ENCODE measurements at places on chromosomes 12 and 14. TPM values are rescaled to one million over a fixed set of nuclear protein-coding genes. Genes with fewer than 3 reads are reported as not detected.

The KRT2 gene
- total RNA-seq: not detected

The MMP19 gene
- 11.1 TPM for total RNA-seq

The MYF6 gene
- total RNA-seq: not detected

DNA sequence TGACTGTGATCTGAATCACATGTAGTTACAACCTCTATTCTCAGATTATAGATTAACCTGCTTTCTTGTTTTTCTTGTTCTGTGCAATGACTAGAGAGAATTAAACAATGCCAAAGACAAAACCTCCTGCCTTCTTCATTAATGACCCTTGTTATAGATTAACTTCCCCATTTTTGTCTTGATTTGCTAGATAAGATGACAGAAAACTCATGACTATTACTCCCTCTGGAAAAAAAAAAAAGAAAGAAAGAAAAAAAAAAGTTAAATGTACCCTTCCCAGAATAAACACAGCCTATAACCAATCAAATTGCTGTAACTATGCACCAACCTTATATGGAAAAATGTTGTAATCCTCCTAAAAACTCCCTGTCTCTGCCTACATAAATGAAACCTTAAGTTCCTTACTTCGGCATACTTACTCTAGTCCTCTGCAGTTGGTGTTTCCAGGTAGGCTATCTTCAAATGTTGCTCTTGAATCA, 41.1 kb upstream of the PCED1B start:
- DNase-seq: no peak

- DNase-seq: no peak
Measured at GRCh38 chr12:113184098-113184899, 979 bp downstream of the DDX54 start.

DNA sequence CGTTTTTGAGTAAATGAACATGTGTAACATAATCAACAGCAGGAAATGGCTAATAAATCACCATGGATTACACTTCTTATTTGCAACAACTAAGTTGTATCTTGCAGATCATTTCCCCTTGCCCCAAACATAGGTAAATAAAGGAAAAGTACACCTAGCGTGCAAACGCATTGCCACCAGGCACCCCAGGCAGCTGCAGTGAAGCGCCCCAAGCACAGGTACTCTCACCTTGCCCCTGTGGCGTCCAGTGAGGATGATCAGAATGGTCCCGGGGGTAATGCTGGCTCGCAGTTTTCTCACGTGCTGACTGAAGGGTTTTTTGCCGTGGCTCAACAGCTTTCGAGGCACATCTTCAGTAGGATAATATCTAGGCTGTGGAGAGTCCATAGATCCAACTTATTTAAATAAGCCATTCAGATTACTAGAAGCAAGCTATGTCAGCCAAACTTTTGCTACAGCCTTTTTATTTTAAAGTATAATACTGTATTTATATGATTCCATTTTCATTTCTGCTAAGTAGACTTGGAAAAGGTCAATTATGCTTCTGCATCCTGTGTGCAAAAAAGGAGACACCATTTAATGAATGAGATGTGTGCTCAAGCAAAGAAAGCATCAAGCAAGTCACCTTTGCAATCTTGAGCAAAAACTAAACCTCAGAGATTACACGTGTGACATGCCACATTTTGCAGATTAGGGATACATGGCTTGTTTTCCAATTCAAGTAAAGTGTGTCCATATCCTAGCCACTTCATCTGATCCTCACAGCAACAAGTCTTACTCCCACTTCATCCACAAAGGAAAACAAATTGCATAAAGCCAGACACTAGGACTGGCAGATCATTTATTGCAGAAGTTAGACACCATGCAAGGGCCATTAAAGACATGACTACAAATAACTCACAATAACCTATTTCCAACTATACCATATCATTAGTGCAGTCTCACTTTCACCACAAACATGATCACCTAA, 2.6 kb downstream of the RPL6 start:
- no peak for DNase-seq

GRCh38 chr12:38919191-38919590, 13.8 kb upstream of the CPNE8 start:
- peak; percentile 37 for DNase-seq

- no peak for DNase-seq
Measured at GRCh38 chr14:65109357-65109756, 7.0 kb upstream of the MAX start.

Measured in fibroblast of the aortic adventitia (primary cell).